H7 (cell line): ENCODE measurements at places on chromosomes 2 and 18. TPM values are rescaled to one million over a fixed set of nuclear protein-coding genes. Genes with fewer than 3 reads are reported as not detected.
A peak's percentile ranks its signal among the peaks of the same experiment; 100 is the strongest.

The ATP6V1C2 gene
- 0.30 and 0.42 TPM in 2 replicates for total RNA-seq

DNA sequence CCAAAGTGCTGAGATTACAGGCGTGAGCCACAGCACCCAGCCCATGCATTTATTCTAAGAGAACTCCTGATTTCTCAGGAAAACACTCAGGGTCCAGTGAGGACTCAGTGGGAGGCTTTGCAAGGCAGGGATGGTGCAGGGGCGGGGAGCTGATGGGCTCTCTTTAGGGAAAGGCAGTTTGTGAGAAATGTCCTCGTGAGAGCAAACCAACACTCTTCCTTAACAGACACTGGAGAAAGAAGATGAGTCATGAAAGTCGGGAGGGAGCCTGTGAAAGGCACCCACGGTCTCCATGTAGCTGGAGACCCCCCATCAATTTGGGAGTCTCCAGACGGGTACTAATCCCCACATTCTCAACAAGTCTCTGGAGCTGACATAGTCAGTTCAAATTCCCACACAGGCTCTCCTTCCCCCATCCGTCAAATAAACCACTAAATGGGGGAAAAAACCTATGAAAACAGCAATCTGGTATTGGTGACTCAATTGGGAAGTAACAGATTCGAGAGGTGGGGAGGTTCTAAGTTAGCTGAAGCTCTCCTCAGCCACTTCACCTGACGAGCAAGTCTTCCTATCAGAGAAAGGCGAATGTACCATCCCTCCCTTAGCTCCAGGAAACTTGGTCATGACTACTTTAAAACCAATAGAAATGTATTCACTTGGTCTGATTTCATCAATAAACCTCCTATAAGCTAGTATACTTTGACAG is 11.0 kb upstream of the CREG2 start:
- DNase-seq = no peak

DNA sequence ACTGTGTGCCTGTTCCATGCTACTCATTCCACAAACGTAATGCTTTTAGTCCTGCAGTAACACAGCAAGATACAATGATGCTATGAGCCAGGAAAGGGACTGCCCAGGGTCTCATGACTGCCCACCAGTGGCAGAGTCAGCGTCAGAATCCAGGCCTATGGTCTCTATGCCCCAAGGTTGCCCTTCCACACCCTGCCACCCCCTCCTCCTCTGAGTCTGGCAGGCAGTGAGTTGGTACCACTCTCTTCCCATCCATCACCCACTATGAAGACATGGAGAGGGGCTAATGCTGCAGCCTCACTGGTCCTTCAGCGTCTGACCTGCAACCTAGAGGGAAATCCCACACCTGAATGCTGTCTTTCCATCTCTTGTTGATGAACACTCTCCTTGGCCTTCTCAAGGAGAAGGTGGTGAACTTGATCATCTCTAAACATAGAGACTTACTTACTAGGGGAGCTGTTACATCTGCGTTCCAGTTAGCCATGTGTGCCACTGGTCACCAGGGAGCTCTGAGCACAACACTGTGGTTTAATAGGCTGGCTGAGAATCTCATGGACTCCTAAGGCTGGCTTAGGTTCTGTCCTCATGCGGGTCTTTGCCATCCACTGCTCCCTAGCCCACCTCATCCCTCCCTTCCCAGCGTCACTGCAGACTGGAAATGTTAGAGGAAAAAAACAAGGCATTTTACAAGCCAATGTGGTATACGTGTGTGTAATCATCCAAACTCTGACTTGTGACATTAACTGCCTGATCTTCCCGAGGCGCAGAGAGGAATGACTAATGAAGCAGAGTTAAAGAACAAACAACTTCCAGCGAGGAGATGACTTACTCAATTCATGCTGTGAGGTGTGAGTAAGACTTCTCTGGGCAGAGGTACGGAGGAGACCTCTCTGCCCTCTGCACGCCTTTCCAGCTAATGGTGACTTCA is 28.8 kb downstream of the STEAP3 start:
- DNase-seq = peak; percentile 23

GRCh38 chr2:46032996-46033395 is 264.2 kb upstream of the EPAS1 start:
- no peak for DNase-seq

DNA sequence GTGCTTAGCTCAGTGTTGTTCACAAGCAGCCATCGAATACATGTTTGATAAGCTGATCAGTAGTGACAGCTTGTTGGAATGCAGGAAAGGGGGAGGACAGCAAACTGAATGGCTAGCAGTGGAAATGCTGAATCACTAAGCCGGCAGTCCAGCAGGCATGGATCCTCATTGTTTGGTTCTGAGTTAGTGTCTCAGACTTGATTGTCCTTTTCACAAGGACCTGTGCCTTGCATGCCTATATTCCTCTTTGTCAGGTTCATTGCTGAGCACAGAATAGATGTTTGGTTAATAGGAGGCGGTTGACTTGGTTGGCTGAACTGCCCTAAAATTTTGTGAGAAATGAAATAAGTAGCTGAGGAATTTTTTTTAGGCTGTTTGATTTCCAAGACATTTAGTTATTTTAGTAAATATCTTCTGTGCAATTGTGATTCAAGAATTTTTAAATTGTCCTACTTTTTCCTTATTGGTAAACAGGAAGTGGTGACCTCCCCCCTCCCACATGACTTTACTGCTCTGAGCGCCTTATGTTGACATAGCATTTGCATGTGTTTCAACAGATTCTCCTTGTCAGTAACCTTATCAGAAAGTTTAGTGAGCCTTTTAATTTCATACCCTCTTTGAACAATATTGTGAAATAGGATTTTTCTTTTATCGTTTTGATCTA is 21.4 kb upstream of the STON1 start:
- peak; percentile 61 for DNase-seq
